ENCODE measurements at places on chromosomes 6 and 20.

DNA sequence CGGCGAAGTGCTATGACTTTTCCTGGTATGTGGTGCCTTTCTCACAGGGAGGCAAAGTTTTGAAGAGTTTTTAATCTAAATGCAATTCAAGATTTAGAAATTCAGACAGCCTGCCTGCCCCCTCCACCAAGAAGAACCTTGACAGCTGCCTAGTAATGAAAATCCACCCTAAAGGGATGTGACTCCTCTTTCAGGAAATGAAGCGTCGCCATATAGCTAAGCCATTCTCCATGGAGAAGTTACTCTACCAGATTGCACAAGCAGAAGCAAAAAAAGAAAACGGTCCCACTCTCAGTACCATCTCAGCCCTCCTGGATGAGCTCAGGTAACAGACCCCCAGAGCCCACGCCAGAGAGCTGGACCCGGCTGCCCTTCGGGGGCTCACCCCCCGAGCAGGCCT is 150.1 kb downstream of the DTNBP1 start:
- DNase-seq = no peak

GRCh38 chr6:108594151-108594550 is 33.4 kb downstream of the FOXO3 start:
- DNase-seq = no peak

- no peak for DNase-seq
Measured at GRCh38 chr20:59001068-59001448, 6.0 kb downstream of the CTSZ start.

DNA sequence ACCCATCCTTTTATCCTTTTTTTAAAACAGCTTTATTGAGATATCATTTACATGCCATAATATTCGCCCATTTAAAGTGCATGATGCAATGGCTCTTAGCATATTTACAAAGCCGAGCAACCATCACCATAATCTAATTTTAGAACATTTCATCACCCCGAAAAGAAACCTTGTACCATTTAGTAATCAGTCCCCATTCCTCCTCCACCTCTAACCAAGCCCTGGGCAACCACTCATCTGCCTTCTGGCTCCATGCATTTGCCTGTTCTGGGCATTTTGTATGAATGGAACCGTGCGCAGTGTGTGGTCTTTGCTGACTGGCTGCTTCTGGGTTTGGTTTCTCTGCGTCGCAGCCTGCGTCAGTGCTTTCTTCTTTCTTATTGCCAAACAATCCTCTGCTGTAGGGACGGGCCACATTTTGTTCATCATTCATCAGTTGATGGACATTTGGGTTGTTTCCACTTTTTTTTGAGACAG is 10.2 kb upstream of the EEF1A2 start:
- no peak for DNase-seq

DNA sequence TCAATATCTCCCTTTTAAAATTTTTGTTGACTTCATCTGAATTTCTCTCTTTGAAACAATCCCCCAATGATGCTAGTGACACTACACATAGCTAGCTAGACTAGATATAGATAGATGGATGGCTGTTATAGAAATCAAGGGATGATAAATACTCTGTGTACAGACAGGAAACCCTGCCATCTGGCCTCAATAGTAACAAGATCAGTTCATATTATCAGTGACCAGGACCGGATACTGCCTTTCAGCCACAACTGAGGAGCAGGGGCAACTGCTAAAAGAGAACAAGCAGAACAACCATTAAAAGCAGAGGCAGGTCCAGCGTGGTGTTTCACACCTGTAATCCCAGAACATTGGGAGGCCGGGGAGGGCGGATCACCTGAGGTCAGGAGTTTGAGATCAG is 118.3 kb upstream of the FAM184A start:
- DNase-seq = no peak

DNA sequence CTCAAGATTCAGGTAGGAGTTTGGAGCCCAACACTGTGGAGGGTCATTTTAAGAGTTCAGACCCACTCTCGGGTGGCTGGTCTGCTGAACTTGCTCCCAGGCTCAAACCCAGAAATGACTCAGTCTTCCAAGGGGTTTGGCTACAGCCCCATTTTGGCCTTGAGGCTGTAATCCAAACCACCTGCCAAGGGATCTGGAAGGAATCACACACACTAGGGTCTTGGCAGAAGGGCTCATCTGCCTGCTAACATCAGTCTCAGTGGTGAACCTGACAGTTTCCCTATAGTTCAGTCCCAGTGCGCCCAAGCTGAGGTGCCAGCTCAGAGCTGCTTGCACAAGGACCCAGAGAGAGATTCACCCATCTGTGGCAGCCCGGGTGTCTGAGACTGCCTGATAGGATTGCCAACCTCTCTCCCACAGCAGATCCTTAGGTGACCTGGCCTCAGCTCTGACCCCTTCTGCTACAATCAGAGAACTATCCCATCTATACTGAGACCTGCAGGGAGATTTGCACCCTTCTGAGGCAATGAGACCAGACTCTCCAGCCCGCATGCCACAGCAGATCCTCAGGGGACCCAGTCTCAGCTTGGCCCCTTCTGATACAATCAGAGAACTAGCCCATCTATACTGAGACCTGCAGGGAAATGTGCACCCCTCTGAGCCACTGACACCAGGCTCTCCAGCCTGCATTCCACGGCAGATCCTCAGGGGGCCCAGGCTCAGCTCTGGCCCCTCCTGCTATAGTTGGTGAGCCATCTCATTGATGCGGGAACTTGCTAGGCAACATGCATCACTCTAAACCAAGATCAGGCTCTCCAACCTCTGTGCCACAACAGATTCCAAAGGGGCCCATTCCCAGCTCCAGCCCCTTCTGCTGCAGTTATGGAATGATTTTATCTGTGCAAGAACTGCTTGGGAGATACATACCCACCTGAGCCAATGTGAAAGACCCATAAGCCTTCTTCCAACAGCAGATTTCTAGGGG is 48.2 kb downstream of the THBS2 start:
- no peak for DNase-seq

- no peak for DNase-seq
Measured at GRCh38 chr6:167221400-167222201, 63.8 kb upstream of the GPR31 start.

DNA sequence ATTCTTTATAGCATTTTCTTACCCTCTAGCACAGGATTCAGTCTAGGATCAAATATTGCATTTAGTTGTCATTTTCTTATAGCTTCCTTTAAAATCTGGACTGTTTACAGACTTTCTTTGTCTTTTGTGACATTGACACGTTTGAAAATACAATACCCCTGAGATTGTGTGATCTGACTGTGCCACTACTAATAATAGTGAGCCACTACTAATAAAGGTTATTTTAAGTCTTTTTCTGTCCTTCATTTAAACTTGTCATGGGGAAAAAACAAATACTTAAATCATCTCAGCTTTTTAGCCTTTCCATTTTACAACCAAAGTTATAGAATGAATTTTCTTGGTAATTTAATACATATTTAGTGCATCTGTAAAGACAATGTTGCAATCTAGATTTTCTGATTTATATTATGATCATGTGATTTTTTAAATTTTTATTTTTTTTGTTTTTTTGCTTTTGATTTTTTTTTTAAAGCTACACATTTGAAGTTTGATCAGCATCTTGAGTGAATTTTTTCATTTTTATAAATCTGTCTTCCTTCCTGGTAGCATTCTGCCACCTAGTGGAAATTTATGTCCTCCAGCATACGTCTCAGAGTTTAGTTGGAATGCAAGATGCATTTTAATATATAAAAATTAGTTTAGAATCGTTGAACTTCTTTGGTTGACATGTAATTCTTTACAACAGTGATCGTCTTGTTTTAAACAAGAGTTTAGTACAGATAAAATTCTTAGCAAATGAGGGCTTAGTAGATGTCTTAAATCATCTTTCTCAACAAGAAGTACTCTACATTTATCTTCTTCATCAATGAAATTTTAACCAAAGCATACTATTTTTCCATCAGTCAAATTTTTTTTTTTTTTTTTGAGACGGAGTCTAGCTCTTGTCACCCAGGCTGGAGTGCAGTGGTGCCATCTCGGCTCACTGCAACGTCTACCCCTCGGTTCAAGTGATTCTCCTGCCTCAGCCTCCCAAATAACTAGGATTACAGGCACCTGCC is 119.4 kb downstream of the NCOA3 start:
- no peak for DNase-seq

GRCh38 chr6:110581679-110582078 is 105.3 kb upstream of the SLC22A16 start:
- no peak for DNase-seq

GRCh38 chr20:31790401-31790800 is 28.8 kb upstream of the MYLK2 start:
- DNase-seq = no peak

- no peak for DNase-seq
Measured at GRCh38 chr6:161228921-161229591, 44.8 kb downstream of the AGPAT4 start.

- no peak for DNase-seq
Measured at GRCh38 chr6:155278319-155279049, 14.7 kb downstream of the CLDN20 start.

GRCh38 chr6:7313505-7314165 is 636 bp upstream of the SSR1 start:
- DNase-seq = no peak

DNA sequence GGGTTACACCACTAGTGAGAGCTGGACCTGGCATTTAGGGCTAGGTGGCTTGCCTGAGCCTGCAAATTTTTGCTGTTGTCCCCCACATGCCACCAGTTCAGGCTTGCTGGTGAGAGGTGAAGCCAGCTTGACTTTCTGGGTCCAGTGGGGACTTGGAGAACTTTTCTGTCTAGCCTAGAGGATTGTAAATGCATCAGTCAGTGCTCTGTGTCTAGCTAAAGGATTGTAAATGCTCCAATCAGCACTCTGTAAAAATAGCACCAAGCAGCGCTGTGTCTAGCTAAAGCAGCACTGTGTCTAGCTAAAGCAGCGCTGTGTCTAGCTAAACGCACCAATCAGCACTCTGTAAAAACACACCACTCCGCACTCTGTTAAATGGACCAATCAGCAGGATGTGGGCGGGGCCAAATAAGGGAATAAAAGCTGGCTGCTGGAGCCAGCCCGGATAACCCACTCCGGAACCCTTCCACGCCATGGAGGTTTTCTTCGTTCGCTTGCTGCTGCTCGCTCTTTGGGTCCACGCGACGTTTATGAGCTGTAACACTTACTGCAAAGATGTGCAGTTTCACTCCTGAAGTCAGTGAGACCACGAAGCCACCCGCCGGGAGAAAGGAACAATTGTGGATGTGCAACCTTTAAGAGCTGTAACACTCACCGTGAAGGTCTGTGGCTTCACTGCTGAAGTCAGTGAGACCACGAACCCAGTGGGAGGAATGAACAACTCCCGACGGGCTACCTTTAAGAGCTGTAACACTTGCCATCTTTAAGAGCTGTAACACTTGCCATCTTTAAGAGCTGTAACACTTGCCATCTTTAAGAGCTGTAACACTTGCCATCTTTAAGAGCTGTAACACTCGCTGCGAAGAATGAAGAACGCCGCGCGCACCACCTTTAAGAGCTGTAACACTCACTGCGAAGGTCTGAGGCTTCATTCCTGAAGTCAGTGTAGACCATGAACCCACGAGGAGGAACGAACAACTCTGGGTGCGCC is 27.3 kb downstream of the GMPR start:
- DNase-seq = no peak

DNA sequence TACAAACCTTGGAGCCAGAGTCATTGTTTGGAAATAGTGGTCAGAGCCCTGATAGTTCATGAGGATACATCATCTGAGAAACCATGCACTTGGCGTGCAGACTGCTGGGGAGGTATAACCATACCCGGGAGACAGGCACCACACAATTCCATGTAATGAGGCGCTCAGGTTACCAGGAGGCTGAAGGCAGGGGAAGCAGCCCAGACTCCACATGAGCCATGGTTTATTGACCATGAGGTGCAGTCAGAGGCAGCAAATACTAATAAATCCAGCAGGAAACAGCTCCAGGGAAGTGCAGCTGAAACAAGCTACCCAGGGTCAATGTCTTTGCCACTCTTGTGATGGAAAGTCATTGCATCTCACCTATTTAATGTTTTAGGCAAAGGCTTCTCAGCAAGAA is 156.0 kb downstream of the TBC1D7 start:
- no peak for DNase-seq

GRCh38 chr20:3990716-3991115 is 24.6 kb downstream of the RNF24 start:
- DNase-seq = no peak

DNA sequence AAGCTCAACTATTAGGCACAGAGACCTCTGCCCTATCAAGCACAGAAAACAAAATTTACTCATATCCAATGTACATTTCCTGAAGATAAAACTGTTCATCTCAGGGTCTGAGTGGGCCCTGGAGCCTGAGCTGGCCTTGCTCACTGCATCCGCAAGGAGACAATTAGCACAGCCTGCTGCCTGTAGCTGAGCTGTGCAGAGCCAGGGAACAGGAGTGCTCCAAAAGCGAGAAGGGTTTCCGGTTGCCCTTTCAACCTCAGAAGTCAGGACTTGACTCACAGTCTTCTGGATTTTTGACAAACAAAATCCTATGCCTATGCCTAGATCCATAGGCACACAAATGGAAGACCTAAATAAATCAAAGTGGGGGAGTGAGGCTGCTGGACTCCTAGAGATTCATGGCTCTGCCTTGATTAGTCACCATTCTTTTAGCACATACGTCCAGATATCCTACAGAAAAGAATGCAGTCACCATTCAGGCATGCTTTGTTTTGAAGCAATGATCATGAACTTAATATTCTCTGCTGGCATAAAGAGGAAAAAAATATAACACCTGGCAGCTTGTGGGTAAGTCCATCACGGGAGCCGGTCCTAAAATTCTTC is 73.5 kb downstream of the BFSP1 start:
- DNase-seq = no peak

GRCh38 chr20:43831481-43832065 is 83.1 kb upstream of the TOX2 start:
- no peak for DNase-seq

DNA sequence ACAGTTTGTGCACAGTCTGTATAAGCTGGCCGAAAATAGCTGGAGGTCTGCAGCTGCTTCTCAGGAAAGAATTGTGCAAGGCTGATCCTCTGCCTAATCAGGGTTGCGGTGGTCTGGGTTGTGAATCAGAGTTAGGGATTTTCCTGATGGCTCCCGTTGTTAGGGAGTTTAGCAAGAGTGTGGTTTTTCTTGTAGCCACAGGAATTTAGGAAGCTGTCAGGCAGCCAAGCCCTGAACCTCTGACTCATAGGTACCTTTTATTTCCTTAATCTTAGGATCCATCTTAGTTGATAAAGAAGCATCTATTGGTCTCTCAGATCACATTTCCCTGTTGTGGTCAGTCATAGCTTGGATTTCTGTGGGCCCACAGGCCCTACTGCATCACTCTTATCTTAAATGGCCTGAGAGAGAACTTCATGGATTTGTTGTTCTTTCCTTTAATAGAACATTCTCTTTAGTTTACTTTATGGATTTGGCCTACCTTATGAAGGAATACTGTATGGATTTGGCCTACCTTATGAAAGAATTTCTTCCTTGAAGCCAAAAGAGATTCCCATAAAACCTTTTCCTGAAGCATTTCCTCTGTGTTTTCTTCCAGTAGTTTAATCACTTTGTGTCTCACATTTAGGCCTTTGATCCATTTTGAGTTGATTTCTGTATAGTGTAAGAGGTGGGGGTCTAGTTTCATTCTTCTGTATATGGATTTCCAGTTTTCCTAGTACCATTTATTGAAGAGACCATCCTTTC is 10.3 kb downstream of the KIF25 start:
- no peak for DNase-seq

- DNase-seq = no peak
Measured at GRCh38 chr20:61896058-61896961, 169.4 kb downstream of the TAF4 start.

All from thoracic aorta (tissue), 2 donors.